ENCODE measurements at places on chromosomes 4 and X.

DNA sequence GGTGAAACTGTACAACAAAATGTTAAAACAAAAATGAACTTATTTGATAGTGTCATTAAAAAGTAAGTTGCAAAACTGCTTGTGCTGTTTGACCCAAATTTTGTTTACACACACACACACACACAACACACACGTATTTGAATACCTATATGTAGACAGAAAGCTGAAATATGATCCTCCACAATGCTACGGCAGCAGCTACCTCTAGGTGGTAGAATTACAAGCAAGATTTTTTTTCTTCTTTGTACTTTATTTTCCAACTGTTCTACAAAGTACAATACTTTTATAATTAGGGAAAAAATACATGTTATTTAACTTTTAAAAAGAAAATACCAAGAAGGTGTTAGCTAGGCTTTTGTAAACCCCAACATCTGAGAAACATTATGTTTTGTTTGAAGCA is 1.2 kb downstream of the CYTL1 start:
- no peak for DNase-seq

GRCh38 chr4:105158837-105159236 is 12.2 kb downstream of the TET2 start:
- DNase-seq, result no peak

DNA sequence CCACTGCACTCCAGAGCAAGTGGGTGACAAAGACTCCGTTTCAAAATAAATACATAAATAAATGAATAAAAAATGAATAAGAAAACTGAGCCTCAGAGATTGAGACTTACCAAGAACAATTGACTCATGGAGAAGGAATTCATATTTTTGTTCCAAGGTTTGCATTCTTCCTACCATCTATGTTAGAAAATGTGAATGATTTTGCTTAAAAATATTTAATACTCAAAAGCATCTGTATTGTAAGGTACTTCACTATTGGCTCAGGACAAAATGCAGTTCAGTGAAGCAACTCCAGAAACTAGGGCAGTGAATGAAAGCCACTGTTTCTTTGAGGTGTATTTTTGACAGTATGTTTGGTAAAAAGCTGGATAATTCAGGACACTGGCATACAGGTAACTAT is 54.1 kb downstream of the XAGE2 start:
- DNase-seq, result no peak

DNA sequence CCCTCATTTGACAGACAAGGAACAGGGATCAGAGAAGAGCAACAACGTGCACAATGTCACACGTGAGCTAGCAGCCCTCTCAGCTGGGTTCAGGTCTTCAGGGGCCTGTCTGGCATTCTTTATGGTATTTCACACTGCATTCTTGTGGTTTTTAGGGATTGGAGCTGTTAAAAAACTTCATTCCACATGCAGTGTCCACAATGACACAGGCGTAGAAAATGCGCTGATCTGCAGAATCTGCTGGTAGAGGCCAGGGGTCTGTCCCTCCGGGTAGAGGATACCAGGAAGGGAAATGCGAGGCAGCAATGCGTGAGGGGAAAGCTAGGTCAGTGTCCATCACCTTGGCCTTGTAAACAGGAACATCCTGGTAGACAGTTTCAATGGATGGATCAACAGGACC is 36.6 kb downstream of the MAP7D3 start:
- DNase-seq, result no peak

- no peak for DNase-seq
These were observed 86.1 kb downstream of the MAGEC1 start for GRCh38 chrX:141989815-141990214.

DNA sequence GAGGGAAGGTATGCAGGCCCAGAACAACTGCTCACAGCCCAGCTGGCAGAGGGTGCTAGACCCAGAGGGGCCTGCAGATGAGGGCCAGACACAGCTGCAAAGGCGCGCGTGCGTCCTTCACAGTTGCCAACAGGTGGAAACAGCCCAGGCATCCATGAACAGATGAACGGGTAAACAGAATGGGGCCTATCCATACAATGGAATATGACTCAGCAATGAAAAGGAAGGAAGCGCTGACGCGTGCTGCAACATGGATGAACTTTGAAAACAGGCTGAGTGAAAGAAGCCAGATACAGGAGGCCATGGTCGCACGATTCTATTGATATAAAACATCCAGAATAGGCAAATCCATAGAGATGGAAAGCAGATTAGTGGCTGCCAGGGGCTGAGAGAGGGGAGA is 83.1 kb upstream of the DDX3X start:
- DNase-seq, result no peak

GRCh38 chr4:147969573-147970385 is 237.9 kb downstream of the ARHGAP10 start:
- DNase-seq, result no peak

DNA sequence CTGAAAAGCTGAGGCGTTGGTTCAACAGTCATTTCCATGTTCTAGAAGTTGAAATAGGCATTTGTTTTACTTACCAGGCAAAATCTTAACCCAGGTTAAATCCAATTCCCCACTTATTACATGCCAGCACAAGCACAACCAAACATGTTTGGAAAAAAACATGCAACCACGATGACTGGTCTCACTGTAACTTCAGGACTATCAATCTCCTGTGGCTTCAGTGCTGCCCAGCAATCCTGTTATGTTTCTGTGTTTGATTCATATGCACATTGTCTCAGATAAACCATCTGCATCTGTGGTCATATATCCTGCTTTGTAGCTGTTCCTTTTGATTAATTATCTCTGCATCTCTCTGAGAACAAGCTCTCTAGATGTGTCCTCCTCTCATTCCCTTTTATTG is 28.3 kb downstream of the PRDM8 start:
- no peak for DNase-seq

GRCh38 chr4:164725066-164725465 is 28.9 kb upstream of the SMIM31 start:
- DNase-seq, result no peak

GRCh38 chr4:102541697-102542096 is 40.5 kb downstream of the NFKB1 start:
- peak; percentile 47 for DNase-seq
